Kidney (tissue), 22 donors: ENCODE measurements at places on chromosomes 6 and 20.

- no peaks in the 10 kb centered on the region for H3K36me3 ChIP-seq
- peak overlapping the region; percentile 92 for H3K4me3 ChIP-seq
- no peak for DNase-seq
- H3K27me3 ChIP-seq, result no peaks in the 10 kb centered on the region
- H3K27ac ChIP-seq, result no peak overlapping the region
These were observed 943 bp downstream of the ZUP1 start for GRCh38 chr6:116667623-116668022.

DNA sequence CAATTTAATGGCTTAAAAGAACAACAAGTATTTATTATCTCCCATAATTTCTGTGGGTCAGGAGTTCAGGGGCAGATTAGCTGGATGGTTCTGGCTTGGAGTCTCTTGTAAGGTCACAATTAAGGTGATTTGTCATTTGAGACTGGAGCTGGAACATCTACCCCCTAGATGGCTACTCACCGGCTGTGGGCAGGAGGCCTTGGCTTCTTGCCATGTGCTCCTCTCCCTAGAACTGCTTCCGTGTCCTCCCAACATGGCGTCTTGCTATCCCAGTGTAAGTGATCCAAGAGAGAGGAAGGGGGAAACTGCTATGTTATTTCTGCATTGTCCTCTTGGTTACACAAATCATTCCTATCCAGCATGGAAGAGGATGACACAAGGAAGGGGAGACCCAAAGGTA lies 210.2 kb upstream of the ECI2 start:
- H3K4me3 ChIP-seq, result no peak overlapping the region
- no peaks in the 10 kb centered on the region for H3K4me1 ChIP-seq

DNA sequence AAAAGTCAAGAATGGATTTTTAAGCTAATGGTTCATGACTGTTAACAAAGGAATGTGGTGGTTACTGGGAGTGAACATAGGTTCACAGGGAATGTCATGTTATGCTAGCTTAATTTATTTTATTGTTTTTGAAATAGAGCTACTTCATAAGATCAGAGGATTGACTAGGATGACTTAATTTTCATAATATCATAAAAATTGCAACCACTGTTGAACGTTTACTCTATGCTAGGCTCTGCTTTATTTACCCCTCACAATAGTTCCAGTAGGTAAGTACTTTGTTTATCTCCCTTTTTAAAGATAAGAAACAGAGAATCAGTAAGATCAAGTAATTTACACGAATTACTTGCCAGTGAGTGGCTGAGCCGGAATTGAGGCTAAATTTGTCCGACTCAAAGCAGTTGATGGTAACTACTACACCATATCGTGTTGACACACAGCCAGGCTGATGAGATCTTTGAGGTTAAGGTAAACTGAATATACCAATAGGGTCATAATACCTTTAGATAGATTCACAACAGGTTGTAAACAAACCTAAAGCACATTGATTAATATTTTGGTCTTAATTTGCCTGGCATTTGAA lies 194.6 kb upstream of the CITED2 start:
- H3K4me3 ChIP-seq, result no peak overlapping the region
- no peaks in the 10 kb centered on the region for H3K36me3 ChIP-seq
- peak overlapping the region; percentile 49 for H3K27ac ChIP-seq
- DNase-seq, result no peak
- no peaks in the 10 kb centered on the region for H3K4me1 ChIP-seq
- no peaks in the 10 kb centered on the region for H3K27me3 ChIP-seq

DNA sequence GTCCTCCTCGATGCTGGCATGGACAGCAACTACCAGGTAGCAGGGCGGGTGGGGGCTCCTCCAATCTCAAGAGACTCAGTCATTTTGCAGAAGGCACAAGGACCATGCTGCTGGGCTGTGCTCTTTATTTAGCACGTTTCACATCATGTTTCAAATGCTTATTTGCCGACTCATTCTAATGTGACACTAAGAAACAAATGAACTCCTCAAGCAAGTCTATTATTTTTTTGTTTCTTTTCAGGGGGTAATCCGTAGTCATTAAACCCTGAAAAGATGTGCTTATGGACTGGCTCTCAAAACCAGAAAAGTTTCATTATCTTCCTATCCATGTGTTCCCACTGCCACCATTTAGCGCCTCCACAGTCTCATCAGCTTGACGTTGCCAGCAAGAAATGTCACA lies 92.9 kb downstream of the ANKS1A start:
- no peaks in the 10 kb centered on the region for H3K27me3 ChIP-seq
- no peak overlapping the region for H3K4me3 ChIP-seq
- peaks cover 4% of the 10 kb centered on the region for H3K4me1 ChIP-seq
- no peaks in the 10 kb centered on the region for H3K36me3 ChIP-seq

- no peaks in the 10 kb centered on the region for H3K27me3 ChIP-seq
- H3K27ac ChIP-seq, result no peak overlapping the region
- H3K4me3 ChIP-seq, result no peak overlapping the region
These were observed 56.4 kb downstream of the B4GALT5 start for GRCh38 chr20:49657118-49657901.

DNA sequence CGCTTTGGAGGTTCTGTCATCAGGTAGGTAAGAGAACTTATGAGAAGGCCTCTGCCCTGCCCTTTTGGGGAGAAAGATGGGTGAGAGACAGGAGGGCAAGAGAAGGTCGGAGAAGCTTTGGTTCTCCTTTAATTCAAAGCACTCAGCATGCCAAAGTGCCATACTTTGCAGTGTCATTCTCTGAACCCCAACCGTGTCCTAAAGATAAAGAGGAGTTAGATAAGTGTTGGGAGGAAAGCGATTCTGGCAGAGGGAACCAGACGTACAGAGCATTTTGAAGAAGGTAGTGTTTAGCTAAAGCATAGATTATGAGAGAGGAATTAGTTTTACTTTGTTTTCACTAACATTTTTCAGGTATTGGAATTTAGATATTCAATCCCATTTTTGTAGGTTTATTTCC lies 40.3 kb downstream of the NKAIN2 start:
- H3K27me3 ChIP-seq, result no peaks in the 10 kb centered on the region
- H3K4me1 ChIP-seq, result no peaks in the 10 kb centered on the region
- H3K36me3 ChIP-seq, result no peaks in the 10 kb centered on the region
- DNase-seq, result no peak
- H3K4me3 ChIP-seq, result no peak overlapping the region
